SHP77 treated with DMSO at 0.1 percent for 48 hours (cell line): ENCODE measurements at places on chromosomes 6 and 20.

DNA sequence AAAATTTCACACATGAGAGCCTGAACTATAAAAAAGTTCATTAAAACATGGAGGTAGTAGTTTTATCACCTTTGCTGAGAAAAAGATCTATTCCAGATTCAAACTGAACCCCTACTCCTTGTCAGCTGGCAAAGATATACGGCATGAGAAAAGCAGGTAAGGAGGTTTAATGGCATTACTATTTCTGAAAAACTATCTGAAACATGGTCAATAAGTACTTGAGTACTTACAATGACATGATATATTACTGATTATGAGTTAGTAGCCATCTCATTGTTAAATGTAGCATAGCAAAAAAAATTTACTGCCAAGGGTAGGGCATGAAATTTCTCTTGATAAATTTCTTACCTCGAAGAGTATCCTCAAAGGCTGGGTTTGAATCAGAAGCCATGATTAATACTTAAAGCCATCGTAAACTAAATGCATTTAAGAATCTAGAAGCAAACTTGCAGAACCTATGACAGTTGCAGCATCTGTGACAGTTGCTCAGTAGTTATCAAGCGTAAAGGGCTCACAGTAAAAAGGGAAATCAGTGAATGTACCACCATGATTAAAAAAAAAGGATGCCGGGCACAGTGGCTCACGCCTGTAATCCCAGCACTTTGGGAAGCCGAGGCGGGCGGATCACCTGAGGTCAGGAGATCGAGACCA, 8.7 kb downstream of the SLC17A5 start:
- DNase-seq = no peak

GRCh38 chr6:162379757-162380409, 347.7 kb downstream of the PRKN start:
- DNase-seq = peak; percentile 31

DNA sequence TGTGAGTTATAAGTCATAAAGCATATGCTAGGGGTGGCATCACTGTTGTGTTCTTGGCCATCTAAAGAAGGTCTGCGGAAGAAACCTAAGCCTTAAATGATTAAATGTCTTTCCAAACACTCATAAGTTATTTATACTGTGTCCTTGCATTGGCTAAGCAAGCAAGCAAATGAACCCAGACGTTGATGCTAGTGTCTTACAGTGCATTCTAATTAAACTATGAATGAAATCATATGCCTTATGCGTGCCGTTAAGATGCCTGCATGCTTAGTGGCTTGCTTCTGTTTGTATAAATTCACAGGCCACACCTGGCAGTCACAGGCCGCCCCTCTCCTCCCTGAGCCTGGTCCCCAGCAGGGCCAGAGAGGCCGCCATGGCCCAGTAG, 49.9 kb downstream of the RIN2 start:
- no peak for DNase-seq

GRCh38 chr20:10067321-10067720, 32.5 kb downstream of the ANKEF1 start:
- no peak for DNase-seq

GRCh38 chr6:2034256-2034655, 211.1 kb downstream of the GMDS start:
- DNase-seq = no peak

- no peak for DNase-seq
These were observed 47.7 kb upstream of the RNF182 start for GRCh38 chr6:13877051-13877450.

DNA sequence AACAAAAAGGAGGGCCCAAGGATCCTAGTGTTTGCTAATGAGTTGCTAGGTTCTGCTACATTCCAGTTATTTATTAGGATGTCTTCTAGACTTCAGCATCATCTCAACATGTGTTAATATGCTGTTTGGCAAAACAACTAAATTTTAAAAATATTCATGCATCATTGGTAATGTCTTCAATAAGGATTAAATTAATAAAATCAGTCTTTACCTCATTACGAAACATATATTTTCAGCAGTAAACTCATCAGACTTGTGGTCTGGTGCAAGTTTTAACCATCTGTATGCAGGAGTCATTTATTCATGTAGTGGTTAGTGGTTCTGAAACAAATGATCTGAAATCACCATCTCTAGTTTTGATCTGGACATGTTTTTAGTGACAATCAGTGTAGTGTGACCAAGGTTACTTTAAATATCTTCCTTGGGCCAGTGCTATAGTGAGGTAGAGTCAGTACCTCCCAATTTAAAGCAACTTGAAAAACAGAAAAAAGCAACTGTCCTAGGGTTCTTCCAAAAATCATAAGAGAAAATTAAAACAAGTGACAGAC, 85.0 kb upstream of the KCNK16 start:
- DNase-seq = no peak

DNA sequence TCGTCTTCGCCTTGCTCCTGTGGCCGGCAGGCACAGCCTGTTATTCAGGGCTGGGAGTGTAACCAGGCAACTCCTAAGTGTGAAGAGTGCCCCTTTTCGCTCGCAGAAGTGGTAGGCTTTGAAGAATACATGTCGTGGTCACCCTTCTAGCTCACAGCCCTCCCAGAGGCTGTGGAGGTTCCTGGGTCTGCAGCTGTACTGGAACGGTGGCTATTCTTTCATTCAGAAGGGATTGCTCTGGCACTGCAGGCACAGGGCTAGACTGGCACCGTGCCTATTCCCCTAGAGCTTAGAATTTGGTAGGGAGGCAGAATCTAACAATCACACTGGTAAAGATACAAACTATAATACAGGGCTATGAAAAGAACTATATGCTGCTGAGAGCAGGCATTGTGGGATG, 1.1 kb upstream of the SRSF12 start:
- no peak for DNase-seq

DNA sequence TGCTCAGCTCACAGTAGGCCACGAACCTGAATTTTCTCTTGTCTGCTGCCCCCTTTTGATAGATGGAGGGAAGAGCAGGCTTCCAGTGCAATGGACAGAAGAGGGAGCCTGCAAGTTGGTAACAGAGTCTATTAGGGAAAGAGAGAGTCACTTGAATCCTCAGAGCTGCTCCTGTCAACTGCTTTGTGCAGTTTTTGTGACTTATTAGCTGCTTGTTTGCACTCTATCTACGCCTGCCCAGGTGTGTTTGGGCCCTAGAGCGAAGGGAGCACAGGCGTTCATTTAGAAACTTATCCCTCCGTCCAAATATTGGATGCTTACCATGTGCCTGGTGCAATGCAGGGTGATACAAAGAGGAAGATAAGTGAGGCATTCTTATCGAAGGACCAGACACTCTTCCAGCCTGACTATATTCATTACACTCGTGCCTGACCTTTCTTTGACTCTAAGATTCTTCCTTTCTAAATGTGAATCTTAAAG, 11.6 kb upstream of the SLC2A12 start:
- peak; percentile 61 for DNase-seq

- no peak for DNase-seq
These were observed 28.3 kb upstream of the RIPOR2 start for GRCh38 chr6:24963887-24964570.
